AG04449 (cell line): ENCODE measurements at places on chromosomes 7 and 10.

GRCh38 chr10:89217057-89217990, 10.2 kb upstream of the CH25H start:
- no peak for DNase-seq

GRCh38 chr10:12730809-12731519, 270.5 kb downstream of the CCDC3 start:
- no peak for DNase-seq

DNA sequence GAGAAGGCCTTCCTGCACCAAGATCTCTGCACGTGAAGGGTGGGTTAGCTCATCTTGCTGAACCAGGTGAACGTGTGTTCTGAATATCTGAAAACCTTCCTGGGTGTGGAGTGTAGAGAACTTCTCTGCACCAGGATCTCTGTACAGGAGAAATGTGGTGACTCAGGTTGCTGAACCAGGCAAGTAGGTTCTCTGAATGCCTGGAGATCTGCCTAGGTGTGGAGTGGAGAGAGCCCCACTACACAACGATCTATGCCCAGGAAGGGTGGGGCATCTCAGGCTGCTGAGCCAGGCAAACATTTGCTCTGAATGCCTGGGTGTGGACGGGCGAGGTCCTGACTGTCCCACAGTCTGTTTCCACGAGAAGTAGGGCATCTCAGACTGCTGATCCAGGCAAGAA, 1002.3 kb upstream of the KCND2 start:
- DNase-seq, result no peak

GRCh38 chr7:102253973-102254370, 32.7 kb upstream of the SH2B2 start:
- no peak for DNase-seq

GRCh38 chr10:124106241-124106879, 13.0 kb upstream of the CHST15 start:
- no peak for DNase-seq

- DNase-seq, result no peak
Measured at GRCh38 chr7:29019896-29020295, 61.8 kb upstream of the TRIL start.

- no peak for DNase-seq
Measured at GRCh38 chr10:118481871-118482270, 113.6 kb downstream of the PRLHR start.

DNA sequence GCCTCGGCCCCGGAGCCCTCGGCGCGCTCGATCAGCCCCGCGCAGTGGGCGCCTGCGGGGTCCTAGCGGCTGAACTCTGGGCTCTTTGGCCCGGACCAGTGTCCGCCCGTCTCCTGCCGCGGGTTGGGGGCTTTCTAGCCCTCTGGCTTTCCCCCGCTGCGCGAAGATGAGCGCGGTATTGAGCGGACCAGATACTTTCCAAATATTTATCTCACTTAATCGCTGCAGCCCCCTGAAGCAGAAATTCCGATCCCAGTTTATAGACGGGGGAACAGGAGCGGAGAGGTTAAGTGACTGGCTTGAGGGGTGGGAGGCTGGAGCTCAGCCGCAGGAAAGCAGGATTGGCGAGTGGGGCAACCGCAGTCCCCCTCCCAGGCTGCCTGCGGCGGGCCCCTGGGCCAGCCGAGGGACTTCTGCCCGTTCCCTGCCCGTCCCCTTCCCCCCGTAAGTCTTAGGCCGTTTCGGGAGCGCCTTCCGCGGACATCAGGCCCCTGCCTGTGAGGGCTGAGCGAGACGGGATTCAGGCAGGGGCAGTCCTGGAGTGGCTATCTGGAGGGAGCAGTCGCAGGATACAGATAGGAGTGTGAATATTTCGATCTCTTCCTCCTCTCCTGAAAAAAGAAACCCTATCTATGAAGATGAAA, 565 bp downstream of the STRIP2 start:
- DNase-seq, result no peak

DNA sequence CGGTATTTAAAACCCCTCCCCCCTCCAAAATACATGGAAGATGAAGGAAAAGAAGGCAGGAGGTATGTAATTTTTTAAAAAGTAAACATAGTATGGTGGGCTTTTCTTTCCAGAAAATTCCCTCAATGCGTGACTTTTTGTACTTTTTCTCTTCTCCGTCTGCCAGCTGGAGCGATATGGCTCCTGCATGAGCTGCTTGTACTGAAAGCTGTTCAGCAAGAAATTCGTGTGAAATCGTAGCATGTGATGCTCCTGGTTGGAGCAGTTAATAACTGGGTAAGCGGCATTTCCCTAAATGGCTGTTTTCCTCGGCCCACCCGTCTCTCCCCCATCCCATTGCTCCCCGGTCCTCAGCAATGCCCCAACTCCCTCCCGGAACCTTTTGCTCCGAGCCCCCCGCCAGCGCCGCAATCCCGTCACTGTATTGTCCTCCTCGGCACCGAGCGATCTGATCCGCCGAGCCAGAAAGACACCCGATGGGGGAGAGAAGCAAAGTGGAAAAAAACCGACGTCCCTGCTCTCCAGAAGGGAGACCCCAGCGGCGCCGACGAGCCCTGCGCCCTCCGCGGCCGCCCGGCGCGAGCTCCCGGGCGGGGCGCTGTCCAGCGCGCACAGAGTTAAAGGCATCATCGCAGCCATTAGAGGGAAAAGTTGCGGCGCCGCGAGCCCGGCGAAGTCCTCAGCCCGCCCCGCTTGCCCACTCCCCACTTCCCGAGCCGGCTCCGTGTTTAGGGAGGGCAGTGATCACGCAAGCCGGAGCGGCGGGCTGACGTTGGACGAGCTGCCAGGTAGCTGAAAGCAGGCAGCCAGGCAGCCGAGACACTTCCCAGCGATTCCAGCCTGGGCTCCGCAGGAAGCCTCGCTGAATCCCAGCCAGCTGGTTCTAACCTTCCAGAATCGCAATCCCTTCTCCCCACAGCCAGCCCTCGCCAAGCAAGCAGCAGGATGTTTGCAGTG, at the start of gene VSTM2A:
TSS of gene VSTM2A (plus strand) at position 707 of the 957 bp plus-strand sequence. CDS start 356 bp downstream, outside the sequence.
- DNase-seq, result no peak

DNA sequence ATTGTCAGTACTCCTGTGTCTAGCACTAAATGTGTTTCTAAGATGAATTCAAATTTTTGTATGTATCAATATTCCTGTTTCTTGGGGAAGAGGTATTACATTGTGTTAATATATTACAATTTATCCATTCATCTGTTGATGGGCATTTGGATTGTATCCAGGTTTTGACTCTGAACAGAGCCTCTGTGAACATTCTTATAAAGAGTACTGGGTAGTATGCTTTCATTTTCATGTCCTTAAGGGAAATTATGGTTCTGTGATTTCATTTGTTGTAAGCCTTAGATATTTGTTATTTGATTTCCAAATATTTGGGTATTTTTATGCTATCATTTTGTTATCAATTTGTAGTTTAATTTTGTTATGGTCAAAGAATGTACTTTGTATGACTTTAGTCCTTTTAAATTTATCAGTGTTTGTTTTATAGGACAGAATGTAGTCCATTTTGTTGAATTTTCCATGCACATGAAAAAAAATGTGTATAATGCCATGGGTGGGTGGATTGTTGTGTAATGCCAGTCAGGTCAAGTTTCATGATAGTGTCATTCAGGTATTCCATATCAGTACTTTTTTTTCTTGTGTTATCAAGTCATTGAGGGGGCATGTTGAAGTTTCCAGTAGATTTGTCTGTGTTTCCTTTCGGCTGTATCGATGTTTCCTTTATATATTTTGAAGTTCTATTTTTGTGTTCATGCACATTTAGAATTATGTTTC, 38.4 kb downstream of the STAM start:
- no peak for DNase-seq

GRCh38 chr7:50562136-50562535, 3.1 kb downstream of the DDC start:
- DNase-seq, result no peak

GRCh38 chr7:680411-681127, 45.9 kb upstream of the DNAAF5 start:
- DNase-seq, result no peak

DNA sequence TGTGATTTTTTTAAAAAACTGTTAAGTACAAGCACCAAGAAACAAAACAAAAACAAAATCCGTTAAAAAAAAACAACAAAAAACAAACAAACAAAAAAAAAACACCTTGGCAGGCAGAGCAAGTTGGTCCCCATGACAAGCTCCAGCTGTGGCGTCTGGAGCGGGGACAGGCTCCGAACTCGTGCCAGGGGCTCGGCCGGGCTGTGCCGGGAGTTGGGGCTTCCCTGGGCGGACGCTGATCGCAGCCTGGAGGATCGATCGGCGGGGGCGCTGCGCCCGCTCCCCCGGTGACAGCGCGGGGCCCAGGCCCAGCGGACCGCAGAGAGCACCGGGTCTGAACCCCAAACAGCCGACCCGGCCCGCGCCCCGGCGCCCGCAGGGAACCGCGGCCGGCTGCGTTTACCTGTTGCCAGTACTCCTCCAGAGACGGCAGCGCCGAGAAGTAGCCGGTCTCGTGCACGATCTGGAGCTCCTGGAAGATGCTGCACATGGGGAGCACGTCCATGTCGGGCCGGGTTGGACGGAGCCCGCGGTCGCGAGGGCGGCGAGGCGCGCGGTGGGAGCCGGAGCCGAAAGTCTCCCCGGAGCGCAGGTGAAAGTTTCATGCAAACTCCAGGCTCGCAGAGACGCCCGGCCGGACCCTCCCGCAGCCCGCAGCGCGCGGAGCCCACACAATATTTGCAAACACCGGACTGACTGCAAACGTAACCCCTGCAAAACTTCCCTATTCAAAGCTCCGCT, at the start of gene KLF6:
TSS of gene KLF6 (minus strand) at position 700 of the 741 bp plus-strand sequence. CDS start at position 505, 195 bp downstream.
- DNase-seq, result no peak

- no peak for DNase-seq
Measured at GRCh38 chr7:95454438-95455045, 19.7 kb upstream of the PON2 start.

- DNase-seq, result no peak
Measured at GRCh38 chr7:17007841-17008240, 126.1 kb upstream of the AGR3 start.

DNA sequence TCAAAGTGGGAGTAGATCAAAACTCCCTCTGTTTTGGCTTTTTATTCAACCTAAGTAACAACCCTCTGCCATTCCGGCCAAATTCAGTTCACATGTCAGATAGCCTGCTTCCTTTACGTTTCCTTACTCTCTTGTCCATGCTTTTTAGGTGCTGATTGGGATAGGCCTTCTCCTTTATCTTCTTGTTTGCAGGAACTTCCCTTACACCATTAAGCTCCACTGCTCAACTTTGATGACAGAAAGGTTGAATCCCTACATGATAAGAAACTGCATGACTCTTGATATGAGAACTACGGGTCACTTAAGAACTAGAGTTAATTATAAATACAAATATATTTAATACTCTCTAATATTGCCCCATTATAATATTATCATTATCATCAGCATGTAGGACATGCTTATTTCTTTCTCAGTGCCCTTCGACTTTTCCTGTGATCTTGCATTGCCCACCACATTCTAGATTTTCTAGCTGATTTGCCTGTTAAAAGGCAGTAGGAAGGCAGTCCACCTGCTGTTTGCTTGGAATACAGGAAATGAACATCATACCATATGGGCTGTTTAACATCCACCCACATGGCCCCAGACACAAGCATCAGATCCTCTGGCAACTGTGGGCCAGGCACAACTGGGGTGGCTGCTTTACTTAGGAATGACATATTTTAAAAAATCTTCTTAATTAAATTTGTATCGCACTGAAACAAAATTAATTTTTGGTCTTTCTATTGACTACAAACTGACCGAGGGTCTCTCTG, 59.7 kb upstream of the CCDC6 start:
- no peak for DNase-seq

GRCh38 chr7:50409856-50410745, 40.0 kb downstream of the FIGNL1 start:
- no peak for DNase-seq

- DNase-seq, result no peak
Measured at GRCh38 chr7:110645060-110645459, 445.9 kb upstream of the LRRN3 start.

- no peak for DNase-seq
Measured at GRCh38 chr7:78493401-78493800, 694.8 kb downstream of the PHTF2 start.

- no peak for DNase-seq
Measured at GRCh38 chr7:38453168-38453567, 178.0 kb downstream of the AMPH start.

DNA sequence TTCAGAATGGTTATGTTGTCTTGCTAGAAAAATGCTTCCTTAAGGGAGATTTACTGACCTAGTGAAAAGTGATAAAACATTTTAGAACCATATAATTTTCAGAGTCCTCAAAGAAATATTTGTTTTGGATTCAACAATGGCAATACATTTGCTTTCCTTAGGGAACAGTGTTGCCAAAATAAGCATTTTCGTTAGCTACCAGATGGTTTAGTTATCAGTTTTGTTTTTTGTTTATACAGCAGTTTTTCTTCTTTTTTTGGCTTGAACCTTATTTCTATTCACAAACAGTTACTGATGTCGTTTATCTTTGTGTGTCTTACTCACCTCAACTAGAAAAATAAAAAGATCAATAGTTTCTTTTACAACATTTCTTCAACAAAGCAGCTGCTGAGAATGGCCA, 48.6 kb downstream of the EXOC4 start:
- no peak for DNase-seq

DNA sequence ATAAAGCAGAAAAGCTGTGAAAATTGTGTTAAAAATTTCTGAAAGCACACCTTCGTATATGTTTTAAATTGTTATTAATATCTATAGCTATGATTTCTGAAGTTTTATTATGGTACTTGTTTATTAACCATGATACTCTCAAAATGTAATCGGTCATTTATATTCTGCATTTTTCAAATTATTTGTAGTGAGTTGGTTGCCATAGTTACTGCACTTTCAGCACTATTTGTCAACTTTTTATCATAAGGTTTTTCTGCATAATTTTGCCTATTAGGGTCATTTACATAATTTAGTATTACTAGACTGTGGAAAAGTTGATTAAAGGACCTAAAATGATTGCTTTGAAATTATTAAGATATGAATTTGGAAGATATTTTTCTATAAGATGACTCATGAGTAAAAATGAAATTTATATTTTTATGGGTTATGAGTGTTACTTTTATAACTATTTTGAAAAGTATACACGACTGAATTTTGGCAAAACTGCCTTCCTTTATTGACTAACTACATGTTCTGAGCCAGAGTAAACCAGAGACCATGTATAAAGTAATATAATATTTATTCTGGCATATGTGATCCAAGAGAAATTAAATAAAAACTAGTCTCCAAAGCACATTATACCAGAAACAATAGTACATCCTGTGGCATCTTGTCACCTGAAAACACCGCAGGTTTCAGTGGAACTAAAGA, 7.9 kb upstream of the AGR2 start:
- no peak for DNase-seq

- DNase-seq, result no peak
Measured at GRCh38 chr10:48493083-48493871, 111.6 kb downstream of the ARHGAP22 start.
